ENCODE measurements at places on chromosomes 2 and 18.

GRCh38 chr2:173086518-173087213 lies 11.0 kb downstream of the MAP3K20 start:
- no peak for DNase-seq

DNA sequence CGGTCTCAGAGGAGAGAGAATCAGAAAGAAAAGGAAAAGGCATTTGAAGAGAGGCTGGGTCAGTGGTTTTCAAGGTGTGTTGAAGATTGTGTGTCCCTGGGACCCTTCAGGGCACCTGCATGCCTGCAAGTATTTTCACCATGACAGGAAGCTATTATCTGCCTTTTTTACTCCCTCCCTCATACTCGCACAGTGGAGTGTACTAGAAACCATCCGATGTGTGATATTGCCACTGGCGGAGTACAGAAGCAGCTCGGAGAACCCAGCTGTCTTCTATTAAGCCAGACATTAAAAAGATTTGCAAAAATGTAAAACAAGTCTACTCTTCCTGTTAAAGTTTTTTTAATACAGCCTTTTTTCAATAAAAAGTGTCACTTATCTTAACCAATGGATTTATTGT lies 33.7 kb upstream of the RFX8 start:
- DNase-seq: no peak

GRCh38 chr2:175769200-175769599 lies 232.9 kb downstream of the LNPK start:
- DNase-seq: no peak

DNA sequence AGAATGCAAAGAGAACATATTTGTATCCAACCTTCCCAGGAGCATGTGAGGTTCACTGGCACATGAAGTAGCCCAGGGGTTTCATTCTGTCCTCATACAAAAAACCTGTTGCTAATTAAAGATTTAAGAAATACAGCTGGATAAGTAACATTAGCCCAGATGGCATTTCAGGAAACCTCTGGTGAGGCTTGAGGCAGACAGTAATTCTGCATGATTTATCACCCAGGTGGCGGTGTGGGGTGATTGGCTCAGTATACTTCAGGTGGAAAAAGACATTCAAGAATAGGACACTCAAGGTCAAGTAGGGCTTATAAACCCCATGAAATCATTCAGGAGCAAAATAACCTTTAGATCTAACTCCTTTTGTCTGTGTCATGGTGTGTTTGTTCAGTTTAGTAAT lies 237.4 kb downstream of the RNF144A start:
- no peak for DNase-seq

- DNase-seq: no peak
Observed at GRCh38 chr2:224520064-224520463, 65.1 kb downstream of the CUL3 start.

DNA sequence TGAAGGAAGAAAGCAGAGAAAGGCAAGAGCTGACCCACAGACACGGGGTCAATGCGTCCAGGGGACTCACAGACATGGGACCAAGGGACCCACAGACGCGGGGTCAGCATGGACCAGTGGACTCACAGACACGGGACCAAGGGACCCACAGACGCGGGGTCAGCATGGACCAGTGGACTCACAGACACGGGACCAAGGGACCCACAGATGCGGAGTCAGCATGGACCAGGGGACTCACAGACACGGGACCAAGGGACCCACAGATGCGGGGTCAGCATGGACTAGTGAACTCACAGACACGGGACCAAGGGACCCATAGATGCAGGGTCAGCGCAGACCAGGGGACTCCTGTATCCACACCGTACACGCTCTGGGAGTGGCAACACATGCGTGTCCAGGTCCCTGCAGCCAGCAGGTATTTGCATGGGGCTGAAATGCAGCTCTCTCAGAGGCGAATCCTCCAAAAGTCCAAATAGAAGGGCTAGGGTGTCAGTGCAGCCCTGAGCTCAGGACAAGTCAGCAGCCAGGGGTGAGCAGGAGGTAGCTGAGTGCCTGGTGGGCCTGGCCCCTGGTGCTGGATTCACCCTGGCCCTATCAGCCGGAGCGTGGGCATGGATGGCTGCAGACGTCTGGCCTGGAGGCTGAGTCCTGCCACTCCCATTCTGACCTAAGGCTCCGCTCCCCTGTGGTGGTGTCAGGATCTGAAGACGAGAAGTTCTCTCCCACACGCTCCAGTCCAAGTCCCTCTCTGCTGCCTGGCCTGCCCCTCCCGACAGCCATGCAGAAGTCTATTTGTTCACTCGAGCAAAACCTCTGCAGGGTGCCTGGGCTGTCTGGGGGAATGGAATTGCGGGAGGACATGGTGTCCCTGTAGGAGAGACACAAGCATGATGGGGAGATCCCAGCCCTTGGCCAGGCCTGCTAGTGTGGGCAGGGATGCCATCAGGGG lies 28.5 kb downstream of the TMEM18 start:
- DNase-seq: no peak

GRCh38 chr18:35291166-35291565 lies 1.1 kb upstream of the ZSCAN30 start:
- DNase-seq: no peak

DNA sequence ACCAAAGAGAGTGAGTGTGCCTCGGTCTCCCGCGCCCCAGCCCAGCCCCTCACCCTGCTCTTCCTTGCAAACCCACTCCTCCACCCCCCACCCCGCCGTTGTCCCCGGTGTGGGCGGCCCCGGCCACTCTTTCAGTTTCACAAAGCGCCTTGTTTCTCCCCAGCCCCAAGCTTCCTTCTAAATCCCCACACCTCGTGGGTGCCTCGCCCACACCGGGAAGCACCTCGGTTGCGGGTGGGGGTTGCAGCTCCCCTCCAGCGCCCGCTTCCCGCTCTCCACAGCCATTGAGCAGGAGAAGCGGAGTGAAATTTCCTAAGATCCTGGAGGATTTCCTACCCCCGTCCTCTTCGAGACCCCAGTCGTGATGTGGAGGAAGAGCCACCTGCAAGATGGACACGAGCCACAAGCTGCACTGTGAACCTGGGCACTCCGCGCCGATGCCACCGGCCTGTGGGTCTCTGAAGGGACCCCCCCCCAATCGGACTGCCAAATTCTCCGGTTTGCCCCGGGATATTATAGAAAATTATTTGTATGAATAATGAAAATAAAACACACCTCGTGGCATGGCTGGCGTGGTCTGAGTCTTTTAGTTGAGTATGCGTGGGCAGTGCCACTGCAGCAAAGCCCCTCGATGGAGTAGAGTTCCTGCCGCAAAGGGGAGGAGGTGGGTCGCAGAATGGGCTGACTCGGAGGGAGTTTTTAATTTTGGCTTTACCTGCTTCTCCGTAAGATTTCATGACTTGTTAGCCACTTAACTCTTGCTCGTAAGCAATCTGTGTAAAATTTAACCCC lies 848 bp downstream of the TMSB10 start:
- no peak for DNase-seq

DNA sequence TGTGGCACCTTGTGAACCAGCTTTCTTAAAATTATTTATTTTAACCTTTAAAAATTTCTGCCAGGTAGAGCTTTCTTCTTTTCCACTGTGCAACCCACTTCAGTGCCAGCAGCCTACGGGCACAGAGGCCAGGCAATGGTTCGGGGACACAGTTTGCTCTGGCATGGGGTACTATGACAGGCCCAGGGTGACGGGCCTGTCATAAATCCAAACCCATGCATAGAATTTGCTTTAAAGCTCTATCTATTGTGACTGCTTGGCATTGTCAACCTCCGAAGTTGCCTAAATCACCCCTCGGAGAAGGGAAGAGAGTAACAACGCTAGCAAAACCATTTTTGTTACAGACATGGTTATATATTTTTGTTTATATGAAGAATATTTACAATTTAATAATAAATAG lies 1.5 kb downstream of the ODC1 start:
- no peak for DNase-seq

GRCh38 chr2:1633092-1633671 lies 111.1 kb downstream of the PXDN start:
- no peak for DNase-seq

DNA sequence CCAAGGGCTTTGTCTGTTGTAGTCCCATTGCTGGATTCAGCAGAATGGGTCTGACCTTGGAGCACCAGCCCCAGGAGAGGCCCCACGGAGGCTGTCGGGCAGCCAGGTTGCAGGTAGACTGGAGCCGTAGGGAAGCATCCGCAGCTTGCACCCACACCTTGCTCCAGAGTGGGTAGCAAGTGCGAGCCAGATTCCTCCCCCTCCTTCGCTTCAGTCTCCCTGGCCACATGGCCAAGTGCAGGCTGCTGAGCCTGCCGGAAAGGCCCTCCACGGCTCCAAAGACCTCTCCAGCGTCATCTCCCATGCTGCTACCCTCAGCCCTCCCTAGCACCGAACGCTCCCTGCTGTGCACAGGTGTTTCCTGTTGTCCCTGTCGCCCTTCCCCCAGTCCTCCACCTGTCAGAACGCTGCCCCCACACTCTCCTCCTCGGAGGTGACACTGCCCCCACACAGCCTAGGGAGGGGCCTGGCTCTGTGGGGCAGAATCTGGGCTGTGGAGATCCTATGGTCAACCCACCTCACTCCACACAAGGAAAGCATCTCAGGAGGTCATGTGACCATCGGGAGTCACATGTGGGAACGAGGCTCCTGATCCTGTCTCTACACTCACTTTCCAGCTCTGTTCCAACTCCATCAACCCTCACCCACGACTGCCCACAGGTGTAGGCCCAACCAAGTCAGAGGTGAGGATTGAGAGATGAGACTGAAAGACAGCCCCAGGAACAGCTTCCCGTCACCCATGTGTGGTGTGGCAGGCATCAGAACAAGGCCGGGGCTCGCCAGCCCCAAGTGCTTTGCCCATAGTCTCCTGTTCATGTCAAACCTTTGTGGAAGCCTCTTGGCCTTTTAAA lies 8.3 kb downstream of the KCNF1 start:
- no peak for DNase-seq

DNA sequence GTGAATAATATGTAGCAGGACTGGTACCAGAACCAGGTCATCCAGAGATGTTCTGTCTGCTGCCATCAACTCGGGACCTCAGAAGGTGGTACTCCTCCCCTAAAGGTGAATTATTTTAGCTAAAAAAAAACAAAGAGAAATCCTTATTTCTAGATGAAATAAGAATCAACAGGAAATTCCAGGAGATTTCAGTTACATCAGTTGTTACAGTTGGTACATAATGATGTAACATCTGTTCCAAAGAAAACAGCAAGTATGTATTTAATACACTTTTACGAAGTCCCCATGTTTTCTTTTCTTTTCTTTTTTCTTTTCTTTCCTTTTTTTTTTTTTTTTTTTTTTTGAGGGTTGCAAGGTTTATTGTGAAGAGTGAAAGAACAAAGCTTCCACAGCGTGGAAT lies 33.6 kb upstream of the CD28 start:
- DNase-seq: no peak

DNA sequence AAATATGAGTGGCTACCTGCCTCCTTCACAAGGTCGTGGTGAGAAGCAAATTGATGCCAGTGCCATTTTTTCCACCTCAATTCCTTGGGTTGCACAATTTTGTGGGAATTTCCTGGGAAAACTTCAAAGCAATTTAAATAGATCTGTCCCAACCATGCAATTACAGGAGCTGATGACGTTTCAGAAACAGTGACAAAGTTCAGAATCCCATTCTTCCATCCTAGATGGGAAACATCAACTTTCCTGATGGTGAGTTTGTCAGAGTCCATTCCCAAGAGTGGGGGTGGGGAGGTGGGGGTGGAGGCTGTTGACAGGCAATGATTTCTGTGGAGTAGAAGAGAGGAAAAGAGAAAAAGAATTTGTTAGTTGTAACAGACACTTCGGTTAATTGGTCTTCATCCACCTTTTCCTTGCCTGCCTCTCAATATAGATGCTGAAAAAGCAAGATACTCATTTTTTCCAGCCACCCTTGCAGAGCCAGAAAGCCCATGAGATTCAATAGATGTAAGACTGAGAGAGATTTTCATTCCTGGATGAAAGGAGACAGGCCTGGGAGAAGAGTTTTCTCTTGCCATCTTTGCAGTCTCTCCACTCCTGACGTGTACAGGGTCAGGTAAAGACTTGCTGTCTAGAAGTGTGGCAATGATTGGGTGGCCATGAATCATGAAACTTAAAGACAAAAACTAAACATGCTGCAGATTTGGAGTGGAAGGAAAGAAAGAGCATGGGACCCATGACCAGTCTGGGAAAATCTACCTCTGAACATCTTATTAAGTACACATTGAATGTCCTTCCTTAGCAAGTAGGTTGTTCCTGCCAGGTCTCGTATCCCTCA lies 47.3 kb downstream of the SOCS6 start:
- no peak for DNase-seq

DNA sequence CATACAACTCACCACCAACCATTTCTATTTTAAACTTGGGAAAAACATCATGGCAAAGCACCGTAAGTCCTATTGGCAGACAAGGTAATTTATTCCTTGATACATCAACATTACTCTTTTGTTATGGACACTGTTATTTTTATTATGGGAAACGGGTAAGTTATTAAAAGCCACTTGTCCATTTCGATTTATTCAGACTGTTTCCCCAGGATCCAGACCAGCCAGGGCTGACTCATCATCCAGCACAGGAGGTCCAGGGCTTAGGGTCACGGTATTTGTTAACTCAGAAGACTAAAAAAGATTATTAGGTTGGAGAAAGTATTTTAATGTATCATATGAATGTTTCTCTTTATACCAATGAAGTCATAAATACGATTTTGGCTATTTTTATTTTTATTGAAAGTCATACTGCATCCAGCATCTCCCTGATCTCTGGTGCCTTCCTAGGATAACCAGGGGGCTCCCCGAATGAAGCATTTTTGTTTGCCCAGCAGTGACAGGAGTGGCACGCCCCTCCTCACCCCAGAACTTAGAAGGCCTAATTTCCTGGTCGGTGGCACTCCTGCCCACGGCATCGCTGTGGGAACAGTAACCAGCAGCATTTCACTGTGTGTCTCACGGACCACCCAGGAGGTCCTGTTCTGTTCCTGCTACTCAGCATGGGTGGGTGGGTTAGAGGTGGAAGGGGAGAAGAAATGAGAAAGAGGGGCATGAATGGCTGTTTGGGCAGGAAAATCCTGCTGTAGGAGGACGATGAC lies 446.1 kb downstream of the EIPR1 start:
- DNase-seq: no peak

DNA sequence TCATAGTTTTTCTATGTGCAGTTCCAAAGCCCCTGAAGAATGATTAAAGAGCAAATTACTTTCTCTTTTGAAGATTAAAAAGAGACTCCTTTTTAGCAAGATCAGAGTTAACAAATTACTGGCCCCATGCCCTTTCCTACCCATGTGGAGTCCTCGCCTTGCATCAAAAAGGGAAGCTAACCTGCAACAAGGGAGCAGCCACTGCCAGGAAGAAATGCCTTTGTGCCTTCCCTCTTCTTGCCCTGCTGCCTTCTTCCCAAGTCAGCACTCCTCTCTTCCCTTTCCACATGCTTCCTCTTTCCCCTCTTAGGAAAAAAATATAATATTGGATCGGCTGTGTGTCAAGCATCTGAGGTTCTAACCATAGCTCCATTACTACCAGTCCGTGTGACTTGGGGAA lies 37.1 kb upstream of the CYP1B1 start:
- no peak for DNase-seq

- DNase-seq: no peak
Observed at GRCh38 chr2:26566081-26566375, 75.1 kb downstream of the CIB4 start.

GRCh38 chr2:171792157-171792556 lies 101.9 kb downstream of the SLC25A12 start:
- no peak for DNase-seq

- no peak for DNase-seq
Observed at GRCh38 chr2:28629910-28630309, 121.7 kb upstream of the PPP1CB start.

- no peak for DNase-seq
Observed at GRCh38 chr2:44119878-44120277, 48.8 kb upstream of the PPM1B start.

GRCh38 chr2:152716805-152717227 lies 445 bp downstream of the PRPF40A start:
- no peak for DNase-seq

All from activated T-cell treated with anti-CD3 and anti-CD28 coated beads for 24 hours (primary cell).